ENCODE measurements at places on chromosomes 12 and 14.

GRCh38 chr14:61558271-61558670, 137.0 kb upstream of the HIF1A start:
- no peak for DNase-seq

GRCh38 chr14:31018057-31018645, 7.3 kb upstream of the AP4S1 start:
- no peak for DNase-seq

- no peak for DNase-seq
Observed at GRCh38 chr14:105294142-105294597, 6.6 kb downstream of the BRF1 start.

GRCh38 chr12:113786107-113786506, 180.0 kb downstream of the RBM19 start:
- DNase-seq: no peak

DNA sequence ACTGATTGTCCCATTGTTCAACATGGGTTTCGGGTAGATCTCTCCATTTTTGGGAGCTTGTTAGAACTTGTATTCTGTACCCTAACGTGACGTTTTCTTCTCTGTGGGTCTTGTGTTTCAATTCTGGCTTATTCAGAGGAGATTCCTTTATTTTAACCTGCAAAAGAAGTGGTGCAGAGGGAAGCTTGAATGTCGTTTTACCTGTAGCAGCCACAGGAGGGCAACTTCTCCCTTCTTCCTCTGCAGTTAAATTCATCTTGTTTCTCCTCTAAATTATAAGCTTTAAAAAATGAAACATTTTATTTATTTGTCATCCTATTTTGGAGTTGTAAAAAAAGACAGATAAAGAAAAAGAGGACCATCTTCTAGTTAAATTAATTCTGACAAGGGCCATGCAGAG, 13.7 kb upstream of the CLEC4D start:
- DNase-seq: no peak

DNA sequence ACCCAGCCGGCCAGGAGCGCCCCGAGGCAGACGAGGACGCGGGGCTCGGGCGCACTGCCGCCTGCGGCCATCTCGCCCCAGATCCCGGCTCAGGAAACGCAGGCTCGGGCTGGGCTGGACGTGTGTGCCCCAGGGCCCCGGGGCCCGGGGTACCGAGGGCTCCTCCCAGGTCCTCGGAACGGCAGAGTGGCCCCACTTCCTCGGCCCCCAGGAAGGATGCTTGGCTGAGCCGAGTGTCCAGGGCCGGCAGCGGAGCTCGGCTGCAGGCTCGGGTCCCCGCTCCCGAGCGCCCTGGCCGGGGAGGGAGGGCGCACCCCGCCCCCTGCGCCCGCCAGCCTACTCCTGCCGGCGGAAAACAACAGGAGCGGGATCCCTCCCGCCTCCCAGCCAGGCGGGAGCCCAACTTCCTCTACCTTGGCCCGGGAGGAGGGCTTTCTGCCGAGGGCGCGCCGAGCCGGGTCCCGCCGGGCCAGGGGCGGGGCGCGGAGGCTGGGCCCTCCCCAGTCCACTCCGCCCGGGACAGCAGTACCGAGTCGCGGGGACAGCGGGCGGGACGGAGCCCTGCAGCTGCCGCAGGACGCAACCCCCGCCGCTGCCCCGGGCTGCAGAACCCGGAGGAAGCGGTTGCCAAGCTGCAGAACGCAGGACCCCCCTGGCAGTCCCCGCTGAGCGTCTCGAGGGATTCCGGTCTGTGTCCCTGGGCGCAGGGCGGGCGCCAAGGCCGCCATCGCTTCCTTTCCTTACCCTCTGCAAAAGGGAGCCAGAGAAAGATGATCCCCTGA, at the start of gene VSIG10:
TSS of gene VSIG10 (minus strand) at position 411 of the 782 bp plus-strand sequence. CDS start at position 71, 340 bp downstream.
- DNase-seq: peak; percentile 47

- peak; percentile 6 for DNase-seq
Observed at GRCh38 chr14:24051176-24051788, 527 bp upstream of the CARMIL3 start.

- DNase-seq: no peak
Observed at GRCh38 chr12:81468206-81468605, 290.9 kb downstream of the PPFIA2 start.

DNA sequence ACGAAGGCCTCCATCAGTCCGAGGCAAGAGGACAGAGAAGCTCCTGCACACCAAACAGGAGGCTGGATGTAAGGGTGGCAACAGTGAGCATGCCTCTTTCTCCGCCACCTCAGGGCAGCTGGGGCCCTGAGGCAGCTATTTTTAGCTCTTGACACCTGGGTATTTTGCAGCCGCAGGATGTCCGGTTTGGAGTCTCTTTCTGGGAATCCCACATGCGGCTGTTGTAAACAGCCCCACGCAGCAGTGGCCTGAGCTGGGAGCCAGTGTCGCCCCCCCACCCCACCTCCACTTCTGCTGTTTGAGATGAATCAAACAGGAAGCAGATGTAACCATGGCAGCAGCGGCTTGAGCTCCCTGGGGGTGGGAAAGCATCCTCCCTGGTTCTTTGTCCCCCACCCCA, 11.7 kb downstream of the HDAC7 start:
- no peak for DNase-seq

- DNase-seq: peak; percentile 40
Observed at GRCh38 chr14:78758333-78758732, 588.2 kb downstream of the NRXN3 start.

- DNase-seq: no peak
Observed at GRCh38 chr12:70032076-70032475, 207.0 kb downstream of the MYRFL start.

- DNase-seq: no peak
Observed at GRCh38 chr14:89011355-89012281, 187.2 kb downstream of the TTC8 start.

DNA sequence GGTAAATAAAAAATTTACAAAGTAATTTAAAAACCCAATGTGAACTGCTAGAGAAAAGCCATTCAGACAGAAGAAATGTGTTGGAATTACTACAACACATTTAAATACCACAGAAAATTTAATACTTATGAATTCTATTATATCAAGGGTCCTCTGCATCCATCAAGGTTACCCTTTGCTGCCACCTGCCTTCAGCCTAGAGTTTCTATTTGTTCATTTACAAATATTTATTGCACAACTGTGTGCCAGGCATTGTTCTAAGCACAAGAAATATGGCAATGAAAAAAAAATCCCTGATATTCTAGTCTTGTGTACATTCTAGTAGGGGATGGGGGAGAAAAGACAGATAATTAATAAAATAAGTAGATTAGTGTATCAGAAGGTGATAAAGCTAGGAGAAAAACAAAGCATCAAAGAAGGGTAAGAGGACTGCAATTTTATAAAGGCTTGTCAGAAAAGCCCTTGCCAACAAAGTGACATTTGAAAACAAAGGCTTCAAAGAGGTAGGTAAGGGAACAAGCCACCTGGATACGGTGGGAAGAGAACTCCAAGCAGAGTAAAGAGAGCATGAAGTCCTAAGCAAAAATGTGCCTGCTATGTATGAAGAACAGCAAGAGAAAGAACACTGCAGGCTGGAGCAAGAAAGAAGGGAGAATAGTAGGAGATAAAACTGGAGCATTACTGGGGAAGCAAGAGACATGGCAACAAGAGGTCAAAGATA, 59.1 kb upstream of the SLC6A13 start:
- DNase-seq: no peak

GRCh38 chr12:89765959-89766824, 57.6 kb upstream of the ATP2B1 start:
- DNase-seq: no peak

- DNase-seq: no peak
Observed at GRCh38 chr12:62166525-62166924, 93.7 kb upstream of the USP15 start.

DNA sequence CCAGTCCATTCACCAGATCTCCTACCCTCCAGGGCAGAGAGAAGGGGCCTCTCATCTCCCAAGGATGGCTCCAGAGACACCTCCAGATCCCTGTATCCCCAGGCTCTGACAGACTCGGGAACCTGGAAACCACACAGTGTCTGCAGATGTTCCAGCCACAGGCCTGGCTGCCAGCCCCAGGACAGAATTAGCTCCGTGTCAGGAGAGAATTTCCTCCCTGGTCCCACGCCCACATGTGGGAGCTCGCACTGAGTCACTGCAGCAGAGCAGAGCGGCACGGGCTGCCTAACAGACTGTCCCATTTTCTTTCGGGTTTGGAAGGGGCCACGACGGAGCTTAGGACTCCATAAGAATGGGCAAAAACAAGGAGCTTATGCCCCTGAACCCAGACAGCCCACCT, 33.6 kb downstream of the CMKLR1 start:
- no peak for DNase-seq

GRCh38 chr12:52817699-52818238, 3.9 kb upstream of the KRT4 start:
- DNase-seq: no peak

GRCh38 chr14:102927346-102927877, 4.9 kb downstream of the AMN start:
- no peak for DNase-seq

DNA sequence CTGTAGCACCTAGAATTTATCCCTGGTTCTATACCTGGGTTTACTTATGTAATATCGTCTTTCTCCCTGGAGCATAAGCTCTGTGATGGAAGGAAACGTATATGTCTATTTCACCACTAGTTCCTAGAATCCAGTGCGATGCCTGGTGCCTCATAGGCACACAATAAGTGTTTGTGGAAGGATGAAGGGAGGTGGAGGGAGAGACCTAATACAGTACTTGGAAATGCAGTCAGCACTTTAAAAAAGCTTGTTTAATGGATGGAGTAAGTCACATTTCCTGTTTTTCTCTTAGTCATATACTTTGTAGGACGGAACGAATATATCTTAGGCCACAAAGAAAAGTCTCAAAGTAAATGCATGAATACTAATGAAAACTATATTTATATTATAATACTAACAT, 186.5 kb upstream of the HMGA2 start:
- no peak for DNase-seq

DNA sequence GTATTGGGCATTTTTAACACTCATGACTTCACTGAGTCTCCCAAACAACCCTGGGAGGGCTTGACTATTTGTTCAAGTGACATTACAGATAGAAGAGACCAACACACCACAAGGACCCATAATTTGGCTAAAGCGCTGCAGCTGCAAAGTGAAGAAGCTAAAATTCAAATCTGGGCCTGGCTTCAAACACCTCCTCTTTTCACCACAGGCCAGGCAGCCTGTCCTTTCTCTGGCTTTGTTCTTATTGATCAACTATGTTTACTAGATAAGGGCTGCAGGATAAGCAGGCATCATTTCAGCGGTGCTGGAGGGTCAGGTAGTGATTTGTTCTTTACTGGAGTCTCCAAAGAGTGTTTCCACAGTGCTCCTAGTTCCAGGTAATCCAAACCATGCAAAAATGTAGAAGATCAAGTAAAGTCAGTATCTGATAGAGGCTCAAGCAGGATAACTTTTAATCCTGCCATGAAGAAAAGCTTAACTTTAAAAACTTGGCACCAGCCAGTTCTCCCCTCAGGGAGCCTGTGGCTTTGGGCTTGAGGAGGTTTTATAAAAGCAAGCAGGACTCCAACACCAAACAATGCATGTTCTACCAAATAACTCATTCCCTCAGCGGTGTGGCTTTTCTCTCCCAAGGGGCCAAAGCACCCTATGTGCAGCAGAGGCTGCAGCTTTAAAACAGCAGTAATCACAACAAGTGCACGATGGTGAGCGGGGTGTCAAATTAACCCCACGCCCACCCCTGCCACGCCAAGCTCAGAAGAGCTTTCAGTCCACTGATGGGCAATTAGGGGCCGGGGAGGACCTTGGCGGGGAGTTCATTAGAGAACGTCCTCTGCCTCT, 16.8 kb downstream of the CLMN start:
- no peak for DNase-seq

DNA sequence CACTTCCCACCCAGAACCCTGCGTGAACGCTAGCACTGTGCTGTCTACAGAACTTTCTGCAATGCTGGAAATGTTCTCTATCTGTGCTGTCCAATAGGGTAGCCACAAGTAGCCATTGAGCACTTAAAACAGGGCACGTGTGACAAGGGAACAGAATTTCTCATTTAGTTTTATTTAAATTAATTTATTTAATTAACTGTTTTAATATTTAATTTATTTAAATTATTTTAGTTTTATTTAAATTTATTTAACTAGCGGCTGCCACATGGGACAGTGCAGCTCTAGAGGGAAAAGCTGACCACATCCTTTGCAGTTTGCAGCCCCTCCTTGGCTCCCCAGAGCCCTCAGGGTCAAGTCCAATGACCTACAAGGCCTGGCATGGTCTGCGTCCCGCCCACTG, 35.0 kb upstream of the CORO1C start:
- DNase-seq: no peak

GRCh38 chr12:52404951-52405350, 1.2 kb downstream of the KRT82 start:
- no peak for DNase-seq

DNA sequence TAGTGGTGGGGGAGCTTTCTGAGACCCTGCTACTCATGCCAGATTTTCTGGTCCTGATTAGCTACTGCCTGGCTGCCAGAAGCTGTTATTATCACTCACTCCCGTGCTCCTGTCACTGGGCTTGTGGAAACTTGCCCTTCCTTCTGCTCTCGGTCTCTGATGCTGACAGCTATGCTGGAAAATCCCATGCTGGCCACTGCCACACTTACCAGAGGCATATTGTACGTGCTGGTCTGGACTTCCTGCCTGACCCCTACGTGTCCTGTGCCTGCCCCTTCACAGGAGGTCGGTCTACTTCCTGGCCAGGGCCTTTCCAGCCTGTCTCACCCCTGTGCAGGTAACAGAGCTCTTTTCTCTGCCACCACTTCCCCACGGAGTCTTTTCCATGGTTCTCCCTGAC, 149.4 kb upstream of the PLEKHG7 start:
- DNase-seq: no peak

GRCh38 chr14:50736932-50737419, 68.9 kb upstream of the SAV1 start:
- no peak for DNase-seq

DNA sequence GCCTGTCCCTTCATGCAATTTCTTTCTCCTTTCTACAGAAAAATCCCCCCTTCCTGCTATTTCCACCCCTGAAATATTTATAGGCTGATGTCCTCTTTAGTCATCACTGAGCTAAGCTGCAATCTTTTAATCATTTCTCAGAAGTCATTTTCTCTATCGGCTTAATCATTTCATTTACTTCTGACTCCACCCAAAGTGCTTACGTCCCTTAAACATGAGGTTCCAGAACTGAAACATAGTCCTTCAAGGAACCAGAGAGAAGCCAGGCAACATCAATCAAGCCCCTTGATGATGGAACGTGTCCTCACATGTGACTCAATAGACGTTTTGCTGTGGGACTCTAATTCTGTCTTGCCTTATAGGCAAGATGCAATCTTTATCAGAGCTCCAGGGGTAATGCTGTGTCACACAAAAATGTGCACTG, 148.7 kb upstream of the KRR1 start:
- DNase-seq: no peak

GRCh38 chr12:16573398-16574077, 32.4 kb downstream of the LMO3 start:
- DNase-seq: peak; percentile 20

DNA sequence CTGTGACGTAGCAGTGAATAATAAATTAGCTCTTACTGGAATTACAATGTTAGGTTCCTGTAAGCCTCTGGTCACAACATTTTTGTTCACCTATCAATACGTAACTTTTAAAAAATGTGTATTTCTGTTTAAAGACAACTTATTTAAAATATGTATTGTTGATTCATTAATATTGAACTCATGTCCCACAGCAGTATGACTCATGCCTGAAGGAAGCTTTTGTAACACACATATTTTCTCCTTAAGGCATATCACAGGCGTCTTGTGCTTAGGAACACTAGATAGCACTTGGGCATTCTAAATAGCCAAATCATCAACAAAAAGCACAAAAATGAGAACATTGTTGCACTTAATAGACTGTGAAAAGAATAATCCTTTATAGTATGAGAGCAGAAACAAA, 92.5 kb downstream of the GPHN start:
- DNase-seq: no peak

All from neural crest cell (in vitro differentiated cells).